Stimulated activated CD8-positive, alpha-beta memory T cell treated with anti-CD3 and anti-CD28 coated beads, Interleukin-7, amount 100 ng/mL, for 48 hours (primary cell): ENCODE measurements at places on chromosomes 5 and 9.

- no peak for DNase-seq
Measured at GRCh38 chr5:42506662-42507061, 83.4 kb downstream of the GHR start.

DNA sequence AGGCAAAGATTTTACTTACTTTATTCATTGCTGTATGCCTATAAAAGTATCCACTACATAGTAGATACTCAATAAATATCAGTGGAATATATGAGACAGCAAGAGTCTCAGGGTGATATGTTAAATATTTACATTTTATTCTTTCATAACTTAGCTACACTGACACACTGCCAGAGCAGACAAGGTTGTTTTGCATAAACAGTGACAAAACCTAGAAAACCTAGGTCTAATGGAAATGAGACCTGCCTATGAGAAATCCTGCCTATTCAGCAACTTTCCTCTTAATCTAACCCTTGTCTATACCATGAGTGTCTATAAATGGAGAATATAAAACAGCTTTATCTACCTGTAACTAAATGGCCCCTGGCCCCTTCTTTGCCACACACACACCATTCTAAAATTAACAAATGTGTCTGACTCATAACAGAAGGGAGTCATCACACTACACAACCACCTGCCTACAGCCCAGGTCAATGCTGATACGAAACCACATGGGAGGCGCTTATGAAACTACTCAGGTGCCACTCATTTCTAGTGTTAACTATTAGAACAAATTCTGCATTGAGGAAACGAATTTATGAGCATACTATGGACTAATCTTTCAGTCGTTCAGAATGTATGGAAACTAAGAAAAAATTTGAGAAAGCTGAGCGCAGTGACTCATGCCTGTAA lies 60.3 kb downstream of the UBAP2 start:
- peak; percentile 7 for DNase-seq

DNA sequence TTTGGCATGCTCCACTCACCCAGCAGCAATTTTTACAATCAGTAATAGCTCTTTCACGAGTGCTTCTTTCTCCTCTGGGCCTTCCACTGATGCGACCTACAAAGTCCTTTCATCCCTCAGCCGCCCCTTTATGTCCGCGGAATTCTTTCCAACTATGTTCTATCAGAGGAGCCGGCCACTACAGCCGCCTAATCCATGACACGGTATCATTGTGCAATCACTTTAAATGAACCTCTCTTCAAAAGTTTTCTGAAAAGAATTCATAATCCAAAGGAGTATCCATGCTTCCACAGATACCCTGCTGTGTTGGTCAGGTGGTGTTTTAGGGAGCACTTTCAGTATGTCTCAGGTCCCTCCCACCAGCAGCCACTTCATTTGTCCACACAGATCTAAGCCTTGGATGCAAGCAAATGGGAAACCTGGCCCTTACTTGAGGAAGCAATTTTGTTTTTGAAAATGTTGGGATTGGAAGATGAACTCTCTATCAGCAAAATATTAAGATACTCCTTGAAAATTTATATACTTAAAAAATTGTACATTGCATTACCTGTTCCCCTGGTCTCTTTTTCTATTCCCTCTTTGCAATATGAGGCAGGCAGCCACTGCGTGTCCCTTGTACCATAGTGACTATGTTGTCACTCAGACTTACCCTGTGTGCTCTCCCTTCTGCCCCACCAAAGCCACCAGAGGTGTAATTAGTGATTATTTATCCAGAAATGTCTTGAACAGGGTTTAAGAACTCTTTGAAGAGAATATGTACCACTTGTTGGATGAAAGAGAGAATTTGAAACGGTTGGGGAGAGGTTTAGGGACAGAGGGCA lies 12.9 kb upstream of the MEF2C start:
- DNase-seq, result no peak

DNA sequence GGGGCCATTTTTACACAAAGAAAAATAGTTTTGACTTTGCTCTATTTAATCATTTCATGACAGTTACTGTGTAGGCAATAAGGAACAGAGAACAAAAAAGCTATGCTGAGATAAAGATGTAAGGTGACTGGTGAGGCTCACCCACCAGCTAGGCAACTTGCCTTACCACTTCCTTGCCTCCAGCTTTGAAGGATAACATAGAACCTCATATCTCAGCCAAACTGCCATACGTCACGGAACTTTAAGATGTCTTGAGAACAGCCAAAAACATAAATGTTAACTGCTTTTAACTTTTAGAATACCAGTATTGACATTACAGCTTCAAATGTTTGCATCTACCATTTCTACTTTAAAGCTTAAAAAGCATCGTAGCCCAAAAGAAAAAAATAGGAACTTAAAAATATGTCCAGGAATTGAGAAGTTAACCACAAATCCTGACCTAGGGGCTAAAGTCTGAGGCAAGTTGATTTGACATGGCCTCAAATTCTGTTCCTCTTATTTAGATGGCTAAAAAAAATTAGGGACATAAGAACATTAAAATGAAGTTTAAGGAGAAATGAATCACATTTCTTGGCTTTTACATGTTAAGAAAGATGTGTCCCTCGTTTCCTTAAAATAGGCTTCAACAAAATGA lies 7.7 kb upstream of the GCNT4 start:
- no peak for DNase-seq

- DNase-seq, result no peak
Measured at GRCh38 chr5:95959888-95960666, 1.6 kb downstream of the ELL2 start.
